ENCODE measurements at places on chromosomes 4 and X. TPM values are rescaled to one million over a fixed set of nuclear protein-coding genes. Genes with fewer than 3 reads are reported as not detected.

- DNase-seq: peak; percentile 20
- no peaks in the 10 kb centered on the region for H3K4me1 ChIP-seq
- peak within 1 kb of the TSS; percentile 32 for H3K27ac ChIP-seq
- no peaks in the 10 kb centered on the region for H3K27me3 ChIP-seq
- peak within 1 kb of the TSS; percentile 42 for H3K4me3 ChIP-seq
- H3K36me3 ChIP-seq: no peaks in the 10 kb centered on the region
Measured at GRCh38 chrX:74925225-74926088, at the start of gene NEXMIF. NEXMIF (minus strand) TSS chrX:74925452.

Gene MMRN1
- total RNA-seq: 6.7 TPM

DNA sequence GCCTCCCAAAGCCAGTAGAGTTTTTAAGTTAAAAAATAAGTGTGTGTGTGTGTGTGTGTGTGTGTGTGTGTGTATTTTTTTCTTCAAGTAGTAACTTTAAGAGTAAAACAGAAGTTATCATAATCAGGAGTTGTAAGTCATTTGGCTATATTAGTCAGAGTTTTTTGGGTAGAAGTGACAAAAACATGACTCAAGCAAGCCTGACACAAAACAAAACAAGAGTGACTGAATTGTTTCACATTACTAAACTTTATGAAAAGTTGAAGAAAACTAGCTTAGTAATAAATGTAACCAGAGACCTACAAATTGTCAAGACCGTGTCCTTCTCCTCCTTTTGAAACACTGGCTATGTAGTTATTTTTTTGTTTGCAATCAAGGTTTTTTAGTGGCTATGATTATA lies 738.0 kb upstream of the PITX2 start:
- H3K27ac ChIP-seq: no peak overlapping the region
- no peaks in the 10 kb centered on the region for H3K27me3 ChIP-seq
- H3K4me3 ChIP-seq: no peak overlapping the region
- H3K4me1 ChIP-seq: no peaks in the 10 kb centered on the region
- no peak for DNase-seq

- H3K4me3 ChIP-seq: no peak within 1 kb of the TSS
- no peak for DNase-seq
Measured at GRCh38 chr4:74308215-74308614, at the start of gene EPGN. EPGN (plus strand) TSS chr4:74308470; CDS start chr4:74308534, 64 bp downstream.

Gene TLR8
- total RNA-seq: 1.6 TPM

Data from colonic mucosa (tissue), 4 donors.